ENCODE measurements at places on chromosomes 6 and 20.

- no peak for DNase-seq
Observed at GRCh38 chr6:121006024-121006423, 328.3 kb downstream of the TBC1D32 start.

- no peak for DNase-seq
Observed at GRCh38 chr6:162234631-162235030, 492.9 kb downstream of the PRKN start.

GRCh38 chr6:39861663-39862062 lies 69.5 kb downstream of the DAAM2 start:
- DNase-seq = no peak

DNA sequence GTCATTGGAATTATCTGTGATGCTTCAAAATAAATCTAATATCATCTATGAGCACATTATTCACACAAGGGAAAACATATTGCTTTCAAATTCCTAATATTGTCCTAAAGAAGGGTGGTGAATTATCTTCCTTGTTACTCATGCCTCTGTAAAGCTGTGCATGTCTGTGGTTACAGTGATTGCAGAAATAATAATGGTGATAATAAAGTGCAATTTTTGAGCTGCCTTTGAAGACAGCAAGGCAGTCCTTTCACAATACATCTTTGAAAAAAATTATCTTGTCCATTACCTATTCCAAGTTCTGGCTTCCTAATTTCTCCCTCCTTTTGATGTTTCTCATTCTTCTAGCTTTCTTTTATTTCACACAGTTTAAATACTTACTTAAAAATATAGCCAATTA lies 442.1 kb upstream of the EYS start:
- no peak for DNase-seq

DNA sequence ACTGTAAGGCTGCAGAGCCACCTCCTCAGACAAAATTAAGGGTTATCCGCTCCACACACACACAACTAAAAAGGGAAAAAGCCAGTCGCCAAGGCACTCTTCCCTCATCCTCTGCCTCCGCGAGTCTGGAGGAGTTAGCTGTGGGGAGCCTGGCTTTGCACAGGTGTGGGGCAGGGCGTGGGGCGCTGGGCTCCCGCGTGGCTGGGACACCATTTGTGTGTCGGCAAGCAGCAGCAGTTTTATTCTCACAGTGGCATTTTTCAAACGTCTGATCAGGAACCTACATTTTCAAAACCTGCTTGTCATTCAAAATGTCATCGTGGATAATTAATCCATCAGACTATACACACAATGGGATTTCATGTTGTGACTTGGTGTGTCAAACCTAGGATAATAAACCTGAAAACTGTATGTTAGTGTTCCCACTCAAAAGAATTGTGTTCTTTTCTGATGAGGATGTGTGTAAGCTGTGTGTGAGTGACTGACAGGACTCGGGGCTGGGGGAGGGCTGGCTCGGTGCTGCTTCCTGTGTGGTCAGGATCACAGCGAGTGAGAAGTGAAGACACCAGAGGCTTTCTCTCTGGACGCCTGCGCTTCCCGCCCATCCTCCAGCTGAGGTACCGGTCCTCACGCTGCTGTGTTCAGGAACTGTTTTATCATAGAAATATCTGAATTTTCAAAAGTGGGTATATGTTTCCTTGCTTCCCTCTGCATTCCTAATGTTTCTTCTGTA lies 83.1 kb downstream of the IRF4 start:
- DNase-seq = no peak

GRCh38 chr6:26260725-26261490 lies 104.1 kb upstream of the BTN3A2 start:
- no peak for DNase-seq

DNA sequence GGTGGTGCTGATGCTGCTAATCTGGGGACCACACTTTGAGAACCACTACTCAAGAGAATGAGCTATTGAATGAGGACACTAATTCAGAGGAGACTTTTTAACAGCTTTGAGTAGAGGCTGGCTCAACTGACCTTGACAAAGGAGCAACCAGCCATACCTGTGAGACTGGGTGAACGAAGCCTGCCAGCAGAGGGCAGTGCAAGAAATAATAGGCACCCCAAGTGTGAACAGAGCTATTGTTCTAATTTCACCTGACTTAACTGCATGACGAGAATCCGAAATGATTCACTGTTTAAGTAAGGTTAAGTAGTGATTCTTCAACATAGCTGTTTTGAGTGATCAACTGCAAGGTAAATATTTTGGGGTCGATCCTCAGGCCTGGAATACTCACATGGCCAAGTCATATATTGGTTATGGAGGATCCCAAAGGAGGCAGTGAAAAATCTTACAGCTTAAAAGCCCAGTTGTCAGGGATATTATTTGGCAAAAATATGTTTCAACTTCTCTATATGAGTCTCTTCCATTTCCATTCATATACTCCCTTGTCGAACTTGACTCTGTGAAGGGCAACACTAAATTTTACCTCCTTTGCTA lies 550.5 kb upstream of the MARCKS start:
- DNase-seq = no peak

DNA sequence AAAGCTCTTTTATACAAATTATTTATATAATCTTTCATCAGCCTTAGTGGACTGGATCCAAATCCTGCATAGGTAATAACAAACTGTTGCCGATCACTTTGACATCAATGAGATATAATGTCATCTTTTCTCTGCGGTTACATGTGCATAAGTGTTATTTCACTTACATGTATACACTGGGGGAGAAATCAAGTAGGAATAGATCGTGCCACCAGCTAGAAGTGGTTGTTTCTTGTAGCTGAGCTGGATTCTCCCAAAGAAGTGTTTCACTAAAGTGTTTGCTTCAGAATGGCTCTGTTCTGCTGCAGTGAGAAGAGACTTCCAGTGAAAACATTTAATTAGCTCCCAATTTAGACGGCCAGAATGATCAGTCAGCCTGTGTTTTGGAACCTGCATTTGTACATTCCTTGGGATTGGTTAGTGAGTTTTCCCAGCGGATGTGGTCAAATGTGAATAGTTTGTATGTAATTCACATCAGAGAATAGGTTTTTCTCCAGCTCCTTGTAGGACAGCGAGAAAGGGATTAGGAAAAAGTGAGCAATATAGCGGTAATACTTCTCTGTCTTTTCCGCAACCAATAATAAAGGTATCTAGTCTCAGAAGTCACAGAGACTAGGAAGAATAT lies 163.1 kb upstream of the CCN2 start:
- no peak for DNase-seq
